ENCODE measurements at places on chromosomes 11 and 22. TPM values are rescaled to one million over a fixed set of nuclear protein-coding genes. Genes with fewer than 3 reads are reported as not detected.
A peak's percentile ranks its signal among the peaks of the same experiment; 100 is the strongest.

GRCh38 chr11:123702139-123702538 lies 39.3 kb downstream of the ZNF202 start:
- H3K27ac ChIP-seq, result no peak overlapping the region
- H3K36me3 ChIP-seq, result no peaks in the 10 kb centered on the region
- peaks cover 7% of the 10 kb centered on the region for H3K4me1 ChIP-seq
- H3K27me3 ChIP-seq, result no peaks in the 10 kb centered on the region
- no peak overlapping the region for H3K4me3 ChIP-seq

- H3K4me1 ChIP-seq, result no peaks in the 10 kb centered on the region
- H3K36me3 ChIP-seq, result no peaks in the 10 kb centered on the region
- H3K27me3 ChIP-seq, result no peaks in the 10 kb centered on the region
- H3K4me3 ChIP-seq, result no peak overlapping the region
Observed at GRCh38 chr11:28547321-28547741, 439.1 kb downstream of the METTL15 start.

DNA sequence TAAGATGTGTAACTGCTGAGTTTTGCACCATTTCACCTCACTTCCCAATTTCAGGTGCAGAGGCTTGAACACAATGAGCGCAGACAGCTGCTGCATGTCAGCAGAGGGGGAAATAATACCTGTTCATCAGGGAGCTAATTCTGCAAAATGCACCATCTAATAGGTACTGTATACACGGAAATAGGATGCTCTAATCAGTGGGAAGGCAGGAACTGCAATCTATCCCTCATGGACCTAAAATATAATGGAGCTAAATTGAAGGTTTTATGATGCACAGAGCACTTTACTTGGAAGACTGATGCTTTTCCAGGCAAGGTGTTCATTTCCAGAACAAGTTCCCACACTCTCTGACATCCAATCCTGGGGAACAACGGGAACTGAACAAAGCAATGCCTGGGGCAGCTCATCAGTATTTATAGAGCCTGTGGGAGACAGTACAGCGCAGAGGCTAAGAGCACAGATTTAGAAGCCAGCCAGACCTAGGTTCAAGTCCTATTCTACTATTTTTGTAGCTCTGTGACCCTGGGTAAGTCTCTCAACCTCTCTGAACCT lies 78.5 kb downstream of the TENM4 start:
- no peak for DNase-seq
- no peaks in the 10 kb centered on the region for H3K27me3 ChIP-seq
- no peaks in the 10 kb centered on the region for H3K4me1 ChIP-seq
- H3K4me3 ChIP-seq, result no peak overlapping the region

PTPMT1 gene
- total RNA-seq, result 145 TPM

DNA sequence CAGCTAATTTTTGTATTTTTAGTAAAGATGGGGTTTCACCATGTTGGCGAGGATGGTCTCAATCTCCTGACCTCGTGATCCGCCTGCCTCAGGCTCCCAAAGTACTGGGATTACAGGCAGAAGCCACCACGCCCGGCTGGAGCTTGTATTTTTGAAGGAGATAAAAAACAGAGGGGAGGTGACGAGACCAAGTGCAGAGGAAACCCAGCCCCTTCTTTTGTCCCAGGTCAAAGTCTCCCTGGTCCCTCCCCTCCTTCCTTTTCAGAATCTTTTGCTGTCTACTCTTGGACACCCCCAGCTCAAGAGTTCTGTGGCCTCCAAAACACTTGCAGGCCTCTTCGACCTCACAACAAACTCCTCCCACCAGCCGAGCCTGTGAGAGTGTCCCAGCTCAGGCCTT lies 12.2 kb upstream of the TMEM184B start:
- no peak overlapping the region for H3K4me3 ChIP-seq
- H3K36me3 ChIP-seq, result no peaks in the 10 kb centered on the region
- no peak for DNase-seq
- H3K27ac ChIP-seq, result no peak overlapping the region

TCN1 gene
- total RNA-seq, result not detected

- peak overlapping the region; percentile 68 for H3K27ac ChIP-seq
- no peak for DNase-seq
- H3K4me3 ChIP-seq, result no peak overlapping the region
- no peaks in the 10 kb centered on the region for H3K27me3 ChIP-seq
- H3K36me3 ChIP-seq, result no peaks in the 10 kb centered on the region
- H3K4me1 ChIP-seq, result peaks cover 97% of the 10 kb centered on the region
Observed at GRCh38 chr22:50298937-50299784, 8.3 kb downstream of the PLXNB2 start.

GRCh38 chr22:38864361-38865191 lies 7.4 kb downstream of the CBX6 start:
- H3K4me3 ChIP-seq, result no peak overlapping the region
- H3K27me3 ChIP-seq, result no peaks in the 10 kb centered on the region
- peaks cover 13% of the 10 kb centered on the region for H3K36me3 ChIP-seq
- H3K4me1 ChIP-seq, result peaks cover 63% of the 10 kb centered on the region

NRXN2 gene
- total RNA-seq, result 12.3 TPM

DNA sequence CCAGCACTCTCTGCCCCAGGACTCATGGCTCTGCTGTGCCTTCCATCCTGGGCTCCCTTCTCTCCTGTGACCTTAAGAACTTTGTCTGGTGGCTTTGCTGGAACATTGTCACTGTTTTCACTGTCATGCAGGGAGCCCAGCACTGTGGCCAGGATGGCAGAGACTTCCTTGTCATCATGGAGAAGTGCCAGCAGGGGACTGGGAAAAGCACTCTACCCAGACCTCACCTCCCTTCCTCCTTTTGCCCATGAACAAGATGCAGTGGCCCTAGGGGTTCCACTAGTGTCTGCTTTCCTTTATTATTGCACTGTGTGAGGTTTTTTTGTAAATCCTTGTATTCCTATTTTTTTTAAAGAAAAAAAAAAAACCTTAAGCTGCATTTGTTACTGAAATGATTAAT lies 2.9 kb upstream of the TTC36 start:
- peaks cover 7% of the 10 kb centered on the region for H3K4me1 ChIP-seq
- H3K36me3 ChIP-seq, result peaks cover 43% of the 10 kb centered on the region
- H3K27me3 ChIP-seq, result no peaks in the 10 kb centered on the region
- H3K27ac ChIP-seq, result no peak overlapping the region
- no peak for DNase-seq

- no peak for DNase-seq
- no peak overlapping the region for H3K4me3 ChIP-seq
- H3K27ac ChIP-seq, result no peak overlapping the region
- no peaks in the 10 kb centered on the region for H3K27me3 ChIP-seq
- no peaks in the 10 kb centered on the region for H3K4me1 ChIP-seq
Observed at GRCh38 chr11:63032457-63032856, 16.8 kb upstream of the SLC22A8 start.

GRCh38 chr11:129209891-129210830 lies 18.0 kb upstream of the ARHGAP32 start:
- H3K36me3 ChIP-seq, result no peaks in the 10 kb centered on the region
- no peak overlapping the region for H3K27ac ChIP-seq
- H3K4me1 ChIP-seq, result peaks cover 15% of the 10 kb centered on the region
- no peak overlapping the region for H3K4me3 ChIP-seq

SCN4B gene
- total RNA-seq, result 7.6 TPM

DNA sequence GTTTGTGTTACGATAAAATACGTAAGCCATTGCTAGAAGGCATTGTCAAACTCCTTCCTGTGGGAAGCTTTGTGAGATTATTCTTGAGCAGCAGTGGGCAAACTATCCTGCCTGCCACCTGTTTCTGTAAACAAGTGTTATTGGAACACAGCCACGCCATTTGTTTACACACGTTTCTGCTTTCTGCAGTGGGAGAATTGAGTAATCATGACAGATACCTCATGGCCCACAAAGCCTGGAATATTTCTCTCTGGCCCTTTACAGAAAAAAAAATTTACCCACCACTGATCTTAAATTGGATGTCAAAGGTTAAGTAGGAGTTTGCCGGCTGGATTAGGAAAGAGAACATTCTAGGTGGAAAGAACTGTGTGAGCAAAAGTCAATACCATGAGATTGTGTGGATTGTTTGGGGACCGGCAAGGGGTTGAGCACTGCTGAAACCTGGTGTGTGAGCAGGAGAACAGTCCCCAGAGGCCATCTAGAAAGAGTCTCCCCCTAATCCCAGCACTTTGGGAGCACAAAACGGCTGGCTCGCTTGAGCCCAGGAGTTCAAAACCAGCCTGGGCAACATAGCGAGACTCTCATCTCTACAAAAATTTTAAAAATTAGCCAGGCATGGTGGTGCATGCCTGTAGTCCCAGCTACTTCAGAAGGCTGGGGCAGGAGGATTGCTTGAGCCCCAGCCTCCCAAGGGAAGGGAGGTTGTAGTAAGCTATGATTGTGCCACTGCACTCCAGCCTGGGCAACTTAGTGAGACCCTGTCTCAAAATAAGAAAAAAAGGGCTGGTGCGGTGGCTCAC lies 6.0 kb upstream of the PLA2G6 start:
- no peaks in the 10 kb centered on the region for H3K27me3 ChIP-seq
- no peaks in the 10 kb centered on the region for H3K36me3 ChIP-seq
- H3K4me1 ChIP-seq, result peaks cover 14% of the 10 kb centered on the region
- peak; percentile 38 for DNase-seq
- no peak overlapping the region for H3K4me3 ChIP-seq

CABP4 gene
- 0.39 TPM for total RNA-seq

OR8I2 gene
- not detected for total RNA-seq

GRCh38 chr11:665062-665703 lies 28.1 kb downstream of the DRD4 start:
- no peaks in the 10 kb centered on the region for H3K27me3 ChIP-seq
- no peak overlapping the region for H3K4me3 ChIP-seq
- peaks cover 3% of the 10 kb centered on the region for H3K4me1 ChIP-seq
- peaks cover 6% of the 10 kb centered on the region for H3K36me3 ChIP-seq
- no peak for DNase-seq

CASP5 gene
- not detected for total RNA-seq

ANKK1 gene
- total RNA-seq, result not detected

OR10A3 gene
- total RNA-seq, result not detected

- no peak for DNase-seq
- H3K27ac ChIP-seq, result no peak overlapping the region
- peaks cover 26% of the 10 kb centered on the region for H3K36me3 ChIP-seq
- H3K27me3 ChIP-seq, result no peaks in the 10 kb centered on the region
Observed at GRCh38 chr22:46364341-46365165, 29.0 kb downstream of the TRMU start.

DNA sequence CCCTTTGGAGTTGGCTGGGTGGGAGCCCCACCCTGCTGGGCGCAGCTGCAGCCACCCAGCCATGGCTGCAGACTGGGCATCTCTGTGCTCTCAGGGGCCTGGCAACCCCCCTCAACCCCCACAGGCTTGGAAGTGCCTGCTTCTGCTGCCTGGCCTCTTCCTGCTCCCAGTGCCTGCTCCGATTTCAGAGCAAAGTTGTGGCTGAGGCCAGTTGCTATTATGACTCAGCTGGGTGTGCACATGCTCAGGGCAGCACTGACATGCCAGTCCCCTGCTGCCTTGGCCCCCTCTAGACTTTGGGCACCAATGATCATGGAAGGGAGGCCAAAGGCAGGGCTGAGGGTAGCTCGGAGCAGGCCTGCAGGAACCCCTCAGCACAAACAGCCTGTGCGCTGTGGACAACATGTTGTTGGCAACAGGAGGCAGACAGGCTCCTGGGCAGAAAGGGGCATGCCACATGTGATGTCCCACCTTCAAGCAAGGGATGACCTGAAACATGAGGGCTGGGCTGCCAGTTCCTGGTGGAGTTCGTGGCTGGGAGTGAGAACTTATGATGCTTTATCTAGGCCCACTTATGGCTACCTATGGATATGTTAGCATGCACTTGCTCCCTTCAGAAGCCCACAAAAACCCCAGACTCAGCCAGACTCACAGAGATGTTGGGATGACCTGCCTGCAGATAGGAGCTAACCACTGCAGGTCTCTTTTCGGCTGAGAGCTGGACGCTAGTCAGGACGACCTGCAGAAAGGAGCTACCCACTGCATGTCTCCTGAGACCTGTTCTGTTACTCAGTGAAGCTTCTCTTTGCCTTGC lies 96.4 kb upstream of the AMOTL1 start:
- H3K4me3 ChIP-seq, result no peak overlapping the region
- H3K27me3 ChIP-seq, result no peaks in the 10 kb centered on the region
- no peak for DNase-seq
- H3K36me3 ChIP-seq, result no peaks in the 10 kb centered on the region
- no peaks in the 10 kb centered on the region for H3K4me1 ChIP-seq

MMP13 gene
- total RNA-seq, result not detected

POLA2 gene
- total RNA-seq, result 10.9 TPM

- H3K4me1 ChIP-seq, result no peaks in the 10 kb centered on the region
- peaks cover 22% of the 10 kb centered on the region for H3K36me3 ChIP-seq
- DNase-seq, result no peak
- H3K4me3 ChIP-seq, result no peak overlapping the region
Observed at GRCh38 chr11:112004389-112004788, 20.8 kb upstream of the DLAT start.

HBB gene
- 10.5 TPM for total RNA-seq

GRCh38 chr22:37416827-37417226 lies 10.5 kb downstream of the ELFN2 start:
- DNase-seq, result no peak
- no peaks in the 10 kb centered on the region for H3K27me3 ChIP-seq
- H3K4me3 ChIP-seq, result no peak overlapping the region
- H3K4me1 ChIP-seq, result no peaks in the 10 kb centered on the region

DNA sequence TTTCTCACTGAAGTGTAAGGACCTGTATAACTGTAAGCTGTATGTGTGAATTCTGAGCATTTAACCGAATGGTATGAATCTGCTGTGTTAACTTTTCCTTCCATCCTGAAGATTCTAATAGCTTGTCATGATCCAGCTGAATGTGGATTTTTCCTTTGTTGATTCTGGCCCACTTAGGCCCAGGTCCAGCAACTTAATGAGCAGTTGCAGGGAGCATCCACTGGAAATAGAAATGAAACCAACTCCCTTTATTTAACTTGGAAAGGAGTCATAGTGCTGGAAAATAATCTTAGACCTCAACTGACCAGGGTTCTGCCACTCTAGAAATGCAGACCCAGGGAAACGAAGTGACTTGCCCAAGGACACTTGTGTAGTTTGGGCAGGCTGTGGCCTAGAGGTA lies 142.3 kb upstream of the MTNR1B start:
- H3K4me3 ChIP-seq, result no peak overlapping the region
- H3K27ac ChIP-seq, result peak overlapping the region; percentile 27
- H3K27me3 ChIP-seq, result no peaks in the 10 kb centered on the region
- DNase-seq, result peak; percentile 69

HEPHL1 gene
- total RNA-seq, result 0.21 TPM

DNA sequence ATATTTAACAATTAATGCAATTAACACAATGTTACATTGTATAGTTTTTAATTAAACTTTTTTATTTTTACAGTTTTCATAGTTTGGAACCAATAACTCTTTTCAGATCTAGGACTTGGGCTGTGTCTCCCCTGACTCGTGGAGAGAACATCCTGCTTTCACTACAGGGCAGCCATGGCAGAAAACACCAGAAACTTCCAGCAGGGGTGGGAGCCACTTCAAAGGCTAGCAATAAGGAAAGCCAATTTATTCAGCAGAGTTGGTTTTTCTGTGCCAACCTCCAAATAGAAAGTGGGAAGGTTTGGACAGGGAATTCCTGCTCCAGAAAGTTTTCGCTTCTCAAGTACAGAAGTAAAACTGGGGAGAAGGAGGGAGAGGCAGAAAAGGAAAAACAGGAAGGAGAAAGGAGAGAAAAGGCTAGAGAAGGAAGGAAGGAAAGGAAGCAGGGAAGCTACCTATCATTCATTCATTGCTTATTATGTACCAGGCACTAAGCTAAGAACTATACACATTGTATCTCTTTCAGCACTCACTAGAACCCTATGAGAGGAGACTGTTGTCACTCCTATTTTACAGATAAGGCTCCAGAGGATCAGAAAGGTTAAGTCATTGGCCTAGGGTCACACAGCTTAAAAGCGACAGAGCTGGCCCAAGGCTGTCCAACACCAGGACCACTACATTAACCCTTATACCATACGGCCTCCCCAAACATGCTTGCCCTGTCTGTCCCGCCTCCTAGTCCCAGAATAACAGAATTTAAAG lies 54.8 kb upstream of the CREB3L1 start:
- H3K4me3 ChIP-seq, result no peak overlapping the region
- H3K27ac ChIP-seq, result no peak overlapping the region
- DNase-seq, result peak; percentile 25
- no peaks in the 10 kb centered on the region for H3K4me1 ChIP-seq
- no peaks in the 10 kb centered on the region for H3K36me3 ChIP-seq
